ENCODE measurements at places on chromosomes 5 and 9.

GRCh38 chr9:100084734-100085133, 14.1 kb downstream of the ERP44 start:
- no peak for DNase-seq

- no peak for DNase-seq
Measured at GRCh38 chr5:88172847-88173758, 95.5 kb downstream of the TMEM161B start.

DNA sequence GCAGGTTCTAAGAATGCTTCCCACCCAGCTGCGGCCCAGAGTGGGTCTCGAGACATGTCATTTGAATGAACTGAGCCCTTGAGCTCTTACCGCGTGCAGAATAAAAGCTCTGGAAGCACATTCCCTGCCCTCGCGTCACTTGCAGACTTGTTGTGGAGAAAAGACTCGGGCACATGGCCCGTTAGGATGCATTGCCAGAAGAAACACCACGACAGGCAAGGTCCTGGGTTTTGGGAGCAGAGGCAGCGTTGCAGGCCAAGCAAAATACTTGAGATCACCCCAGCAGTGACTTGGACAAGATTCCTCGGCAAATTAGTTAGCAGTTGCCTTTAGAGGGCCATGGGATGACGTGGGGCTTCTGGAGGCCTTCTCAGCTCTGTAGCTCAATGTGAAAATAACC, 170.8 kb upstream of the MSX2 start:
- DNase-seq, result no peak

DNA sequence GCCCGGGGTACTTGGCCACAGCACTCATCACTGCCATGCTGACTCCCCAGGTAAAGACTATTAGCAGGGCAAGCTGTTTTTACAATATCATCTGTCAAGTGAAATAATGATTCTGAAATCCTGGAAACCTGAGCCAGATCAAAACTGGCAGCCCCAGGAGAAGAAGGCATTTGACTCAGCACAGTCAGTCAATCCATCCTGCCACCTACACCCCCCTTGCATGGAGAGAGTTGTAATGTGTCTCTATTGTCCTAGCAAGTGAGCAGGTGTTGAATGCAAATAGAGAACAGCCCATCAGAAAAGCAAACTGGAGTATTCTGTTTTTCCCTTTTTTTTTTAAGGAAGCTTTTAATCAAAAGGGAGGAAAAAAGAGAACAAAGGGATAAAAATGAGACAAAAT, 291.2 kb downstream of the BRINP1 start:
- no peak for DNase-seq

- DNase-seq, result no peak
Measured at GRCh38 chr5:64773533-64773932, 4.8 kb downstream of the CWC27 start.
